Transverse colon (tissue), 4 donors: ENCODE measurements at places on chromosomes 7 and 10. TPM values are rescaled to one million over a fixed set of nuclear protein-coding genes. Genes with fewer than 3 reads are reported as not detected.

The SEC23IP gene
- total RNA-seq: 38.5 TPM

The AKR1D1 gene
- not detected for total RNA-seq

The OR13A1 gene
- total RNA-seq: not detected

The LGI1 gene
- total RNA-seq: 2.4 TPM

The TMEM196 gene
- not detected for total RNA-seq

The ADAM12 gene
- total RNA-seq: 1.1 TPM

The KCNIP2 gene
- 1.1 TPM for total RNA-seq

The ZNF365 gene
- not detected for total RNA-seq

The CALCR gene
- not detected for total RNA-seq

The NXPH1 gene
- not detected for total RNA-seq

The OR2A42 gene
- total RNA-seq: not detected

The DLX5 gene
- not detected for total RNA-seq

The CPA4 gene
- not detected for total RNA-seq

The C7orf57 gene
- total RNA-seq: not detected

The PDZD8 gene
- 36.7 TPM for total RNA-seq

The IL6 gene
- total RNA-seq: not detected

The SPAM1 gene
- not detected for total RNA-seq

The ZNF138 gene
- total RNA-seq: 9.7 TPM

The ANXA8L1 gene
- total RNA-seq: not detected

The ZEB1 gene
- total RNA-seq: 61.1 TPM

The SEMA3E gene
- 1.4 TPM for total RNA-seq

The SKIDA1 gene
- 0.27 TPM for total RNA-seq

The ATOH7 gene
- not detected for total RNA-seq

The PAX4 gene
- 0.41 TPM for total RNA-seq

The SPDYE11 gene
- total RNA-seq: not detected

The MPP7 gene
- total RNA-seq: 44.8 TPM

The FXYD4 gene
- not detected for total RNA-seq

The CNNM1 gene
- 0.64 TPM for total RNA-seq

The SEMA3A gene
- 8.3 TPM for total RNA-seq

The GPR37 gene
- total RNA-seq: not detected

The IFT22 gene
- total RNA-seq: 10.3 TPM
